ENCODE measurements at places on chromosomes 16 and 17.
A peak's percentile ranks its signal among the peaks of the same experiment; 100 is the strongest.

DNA sequence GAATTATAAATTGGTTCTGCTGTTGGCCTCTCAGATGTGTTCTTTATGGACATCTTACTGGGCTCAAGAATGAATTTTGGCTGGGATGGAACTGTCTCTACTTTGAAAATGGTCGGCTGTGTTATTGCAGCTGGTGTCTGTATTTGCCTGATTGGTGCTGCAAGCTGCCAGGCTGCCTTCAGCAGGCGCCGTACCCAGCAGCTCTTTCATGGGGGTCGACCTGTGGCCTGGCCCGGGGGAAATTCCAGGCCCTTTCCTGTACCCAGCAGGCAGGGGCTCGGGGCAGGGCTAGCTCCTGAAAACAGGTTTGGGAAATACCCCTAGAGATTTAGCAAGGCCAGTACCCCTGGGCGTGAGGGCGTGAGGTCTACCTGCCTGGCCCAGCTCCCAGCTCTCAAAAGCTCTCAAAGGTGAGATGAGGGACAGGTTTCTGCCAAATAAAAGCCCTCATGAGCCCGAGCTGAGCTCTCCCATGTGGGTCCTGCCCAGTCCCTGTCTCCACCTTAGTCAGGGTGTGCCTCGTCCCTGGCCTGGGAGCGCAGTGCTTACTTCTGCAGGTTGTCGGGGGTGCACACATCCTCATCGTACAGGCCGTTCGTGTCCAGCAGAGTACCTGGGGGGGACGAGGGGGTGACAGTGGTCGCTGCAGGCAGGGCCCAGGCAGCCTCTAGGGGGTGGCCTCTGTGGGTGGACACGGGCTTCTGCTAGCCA lies 52.3 kb downstream of the PRMT7 start:
- DNase-seq: no peak

DNA sequence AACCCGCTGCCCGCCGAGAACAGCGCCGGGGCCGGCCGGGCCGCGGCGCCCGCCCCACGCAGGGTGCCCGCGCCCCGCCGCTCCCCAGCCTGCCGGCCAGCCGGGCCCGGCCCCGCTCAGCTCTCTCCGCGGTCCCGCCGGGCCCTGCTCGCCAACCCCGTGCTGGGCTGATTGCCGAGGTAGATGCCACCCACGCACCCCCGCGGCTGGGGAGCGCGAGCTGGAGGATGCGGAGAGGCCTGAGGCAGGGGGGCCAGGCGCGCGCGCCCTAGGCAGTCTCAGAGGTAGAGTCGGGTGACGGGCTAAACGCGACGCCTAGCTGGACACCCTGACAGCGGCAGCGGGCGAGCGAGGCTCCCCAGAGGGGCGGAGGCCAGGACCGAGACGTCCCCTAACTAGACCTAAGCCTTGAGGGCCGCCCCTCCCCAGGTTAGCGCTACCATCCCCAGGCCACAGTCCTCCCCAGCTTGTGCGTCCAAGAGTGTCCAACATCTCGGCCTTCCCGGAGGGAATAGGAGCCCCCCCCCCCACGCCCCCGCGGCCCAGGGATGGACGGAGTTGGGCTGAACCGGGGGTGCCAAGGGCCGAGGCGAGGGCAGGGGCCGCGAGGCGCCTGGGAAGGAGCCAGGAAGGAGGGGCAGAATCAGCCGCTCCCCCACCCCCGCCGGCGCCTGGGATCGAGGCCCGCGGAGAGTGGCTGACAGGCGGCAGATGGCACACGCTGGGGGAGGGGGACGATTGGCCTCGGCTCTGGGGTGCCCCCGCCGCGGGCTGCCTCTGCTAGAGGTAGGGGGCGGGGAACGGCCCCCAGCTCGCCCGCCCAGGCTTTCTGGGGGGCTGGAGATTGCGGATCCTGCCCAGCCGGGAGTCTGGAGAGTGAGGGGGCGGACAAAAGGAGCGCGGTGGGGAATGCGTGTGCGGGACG lies 2.5 kb upstream of the ZNF423 start:
- DNase-seq: peak; percentile 6

GRCh38 chr16:75021410-75021809 lies 22.6 kb downstream of the ZNRF1 start:
- no peak for DNase-seq

- DNase-seq: no peak
Measured at GRCh38 chr17:11608396-11608795, 10.1 kb downstream of the DNAH9 start.

- no peak for DNase-seq
Measured at GRCh38 chr16:59410451-59410850, 676.3 kb upstream of the GOT2 start.

GRCh38 chr17:559551-560431 lies 154.8 kb downstream of the VPS53 start:
- no peak for DNase-seq

DNA sequence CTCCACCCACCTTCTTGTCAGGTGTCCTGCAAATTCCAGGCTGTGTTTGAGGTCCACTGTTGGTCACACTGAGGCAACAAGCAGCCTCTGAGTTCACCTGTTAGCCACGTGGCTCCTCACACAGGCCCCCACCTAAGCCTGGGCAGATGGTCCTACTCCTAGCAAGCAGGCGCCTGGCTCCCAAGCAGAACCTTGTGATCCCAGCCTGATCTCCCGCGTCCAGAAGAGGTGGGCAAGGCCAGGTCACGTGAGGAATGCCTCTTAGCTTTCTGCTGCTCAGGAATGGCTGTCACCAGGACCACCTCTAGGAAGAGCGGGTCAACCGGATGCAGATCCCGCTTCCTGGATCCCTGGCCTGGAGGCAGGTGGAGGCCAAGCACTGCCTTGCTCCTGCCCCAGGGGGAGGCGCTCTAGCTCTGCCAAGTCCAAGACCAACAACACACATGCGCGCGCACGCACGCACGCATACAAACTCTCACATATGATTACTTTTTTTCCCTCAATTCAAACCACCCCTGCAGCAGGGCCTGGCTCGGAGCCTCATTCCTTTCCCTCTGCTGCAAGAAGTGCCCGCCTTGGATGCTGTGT lies 9.5 kb downstream of the CYB561 start:
- no peak for DNase-seq

DNA sequence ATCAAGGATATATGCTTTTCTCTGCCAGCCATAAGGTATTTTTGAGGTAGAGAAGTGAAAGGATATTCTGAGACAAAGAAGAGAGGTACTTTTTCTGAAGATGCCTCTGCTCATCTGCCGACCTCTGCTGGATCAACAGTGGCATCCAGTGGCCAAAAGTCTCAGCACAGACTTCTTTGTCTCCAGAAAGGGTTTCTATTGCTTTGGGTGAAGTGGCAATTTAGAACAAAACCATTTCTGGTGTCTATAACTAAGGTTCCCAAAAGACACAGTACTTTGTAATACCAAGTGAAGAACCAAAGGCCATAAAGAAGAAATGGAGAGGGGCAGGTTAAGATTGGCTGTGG lies 155.2 kb upstream of the C17orf78 start:
- no peak for DNase-seq

DNA sequence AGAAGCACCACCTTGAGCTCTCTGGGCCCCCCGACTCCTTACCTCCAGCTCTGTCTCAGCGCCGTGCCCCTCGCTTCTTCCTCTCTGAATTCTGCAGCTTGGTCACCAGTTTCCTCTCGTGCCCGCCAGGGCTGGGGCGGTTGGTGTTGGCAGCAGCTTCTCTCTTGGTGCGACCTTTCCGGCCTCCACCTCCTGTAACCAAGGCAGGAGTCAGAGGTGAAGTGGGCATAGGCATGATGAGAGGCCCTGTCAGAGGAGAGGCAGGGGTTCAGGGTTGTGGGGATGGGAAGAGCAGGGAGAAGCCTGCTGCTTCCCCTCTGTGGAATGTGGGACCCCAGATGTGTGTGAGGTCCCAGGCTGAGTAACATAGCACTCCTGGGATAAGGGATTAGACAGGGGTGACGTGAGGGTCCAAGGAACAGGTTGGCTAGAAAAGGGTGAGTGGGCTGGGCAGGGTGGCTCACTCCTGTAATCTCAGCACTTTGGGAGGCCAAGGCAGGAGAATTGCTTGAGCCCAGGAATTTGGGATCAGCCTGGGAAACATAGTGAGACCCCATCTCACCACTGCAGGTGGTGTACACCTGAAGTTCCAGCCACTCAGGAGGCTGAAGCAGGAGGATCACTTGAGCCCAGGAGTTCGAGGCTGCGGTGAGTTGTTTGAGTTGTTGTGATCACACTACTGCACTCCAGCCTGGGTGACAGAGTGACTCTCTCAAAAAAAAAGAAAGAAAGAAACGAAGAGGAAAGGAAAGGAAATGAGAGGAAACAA lies 626 bp downstream of the NUPR1 start:
- DNase-seq: no peak

- DNase-seq: peak; percentile 58
Measured at GRCh38 chr16:84726079-84726668, 26.4 kb downstream of the USP10 start.

- DNase-seq: no peak
Measured at GRCh38 chr17:72515291-72516065, 394.7 kb downstream of the SOX9 start.

DNA sequence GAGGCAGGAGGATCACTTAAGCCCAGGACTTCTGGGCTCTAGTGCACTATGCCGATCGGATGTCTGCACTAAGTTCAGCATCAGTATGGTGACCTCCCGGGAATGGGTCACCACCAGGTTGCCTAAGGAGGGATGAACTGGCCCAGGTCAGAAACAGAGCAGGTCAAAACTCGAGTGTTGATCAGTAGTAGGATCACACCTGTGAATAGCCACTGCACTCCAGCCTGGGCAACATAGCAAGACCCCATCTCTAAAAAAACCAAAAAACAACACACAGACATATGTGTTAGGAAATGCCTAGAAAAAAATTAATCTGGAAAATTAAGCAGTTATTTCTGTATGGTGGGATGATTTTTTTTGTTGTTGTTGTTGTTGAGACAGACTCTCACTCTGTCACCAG lies 127.0 kb downstream of the RAB11FIP4 start:
- DNase-seq: no peak

GRCh38 chr16:71473891-71474290 lies 11.8 kb upstream of the ZNF23 start:
- no peak for DNase-seq

- no peak for DNase-seq
Measured at GRCh38 chr17:28544402-28545140, 7.9 kb downstream of the UNC119 start.

DNA sequence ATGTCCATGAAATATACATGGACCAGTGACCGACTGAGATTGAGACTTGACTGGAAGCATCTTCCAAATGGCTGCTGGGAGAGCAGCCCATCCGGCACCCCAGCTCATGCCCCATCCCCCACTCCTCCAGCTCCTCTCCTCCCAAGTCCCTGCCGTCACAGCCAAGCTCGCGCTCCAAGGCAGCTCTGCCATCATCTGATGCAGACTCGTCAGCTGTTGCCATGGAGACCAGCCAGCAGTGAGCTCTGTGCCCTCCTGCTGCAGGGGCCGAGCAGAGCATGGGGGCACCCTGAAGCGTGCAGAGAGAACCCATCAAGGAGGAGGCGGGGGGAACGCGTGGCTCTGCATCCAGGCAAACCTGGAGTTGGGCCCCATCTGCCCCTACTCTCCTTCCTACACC lies 74.5 kb upstream of the TNRC6C start:
- DNase-seq: no peak

DNA sequence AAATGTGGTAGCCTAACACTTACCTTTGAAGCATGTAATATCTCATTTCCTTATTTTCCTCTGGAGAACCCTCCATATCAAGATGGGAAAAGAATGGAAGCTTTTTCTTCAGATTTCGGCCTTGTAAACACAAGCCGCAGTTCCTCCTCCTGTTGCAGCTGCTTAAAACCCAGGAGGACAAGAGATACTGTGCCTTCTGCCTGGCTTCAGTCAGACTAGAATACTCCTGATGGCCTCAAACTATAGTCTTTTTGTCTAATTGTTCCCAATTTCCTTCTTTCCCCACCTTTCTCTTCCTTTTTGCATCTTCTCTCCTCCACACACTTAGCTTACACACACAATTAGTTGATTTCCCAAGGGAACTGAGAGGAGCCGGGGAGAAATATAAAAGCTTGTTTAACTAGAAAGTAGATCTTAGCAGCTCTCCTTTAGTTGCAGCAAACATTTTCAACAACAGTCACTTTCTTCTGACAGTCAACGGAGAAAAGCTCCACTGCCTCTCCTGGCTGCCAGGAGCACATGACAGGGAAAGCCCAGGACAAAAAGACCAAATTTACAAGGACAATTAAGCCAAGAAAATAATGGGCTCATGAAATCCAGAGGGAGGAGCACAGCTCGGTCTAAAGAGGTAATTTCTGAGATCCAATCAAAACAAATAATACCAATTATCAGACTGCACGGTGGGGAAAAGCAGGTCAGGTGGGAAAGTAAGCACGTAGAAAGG lies 76.4 kb upstream of the C17orf78 start:
- DNase-seq: no peak

DNA sequence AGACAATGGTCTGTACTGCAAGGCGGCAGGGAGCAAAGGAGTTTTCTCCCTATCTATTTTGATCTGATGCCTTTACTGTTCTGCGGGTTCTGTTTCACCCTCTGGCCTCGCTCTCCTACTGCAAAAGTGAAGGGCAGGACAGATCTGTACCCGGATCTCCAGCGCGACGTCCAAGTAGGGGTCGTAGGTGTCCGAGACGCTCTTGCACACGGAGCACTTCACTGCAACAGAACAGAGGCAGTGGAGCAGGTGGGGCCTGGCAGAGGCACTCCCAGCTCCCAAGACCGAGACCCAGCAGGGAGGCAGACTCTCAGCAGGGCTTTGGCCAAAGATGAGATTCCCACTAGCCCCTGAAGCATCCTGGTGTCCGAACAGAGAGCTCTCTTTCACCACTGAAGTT lies 19.8 kb downstream of the USP36 start:
- DNase-seq: no peak

DNA sequence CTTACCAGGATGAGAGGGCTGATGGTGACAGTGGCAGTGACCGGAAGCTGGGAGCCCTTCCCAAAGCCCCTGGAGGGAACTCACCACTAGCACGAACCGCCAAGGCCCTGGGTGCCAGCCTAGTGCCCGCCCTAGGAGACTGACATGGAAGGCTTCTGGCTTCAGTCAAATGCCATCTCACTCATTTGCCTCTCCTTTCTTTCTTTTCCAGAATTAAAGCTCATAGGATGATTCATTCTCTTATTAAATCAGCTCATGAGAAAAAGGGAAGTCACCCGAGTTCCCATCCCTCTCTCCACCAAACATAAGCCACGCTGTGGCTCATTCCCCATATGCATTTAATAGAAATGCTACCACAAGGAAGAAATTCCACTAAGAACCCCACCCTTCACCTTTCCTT lies 12.1 kb downstream of the CUEDC1 start:
- DNase-seq: no peak

- no peak for DNase-seq
Measured at GRCh38 chr16:56669840-56670619, 416 bp downstream of the MT1H start.

- no peak for DNase-seq
Measured at GRCh38 chr16:12682432-12683165, 121.1 kb downstream of the CPPED1 start.

DNA sequence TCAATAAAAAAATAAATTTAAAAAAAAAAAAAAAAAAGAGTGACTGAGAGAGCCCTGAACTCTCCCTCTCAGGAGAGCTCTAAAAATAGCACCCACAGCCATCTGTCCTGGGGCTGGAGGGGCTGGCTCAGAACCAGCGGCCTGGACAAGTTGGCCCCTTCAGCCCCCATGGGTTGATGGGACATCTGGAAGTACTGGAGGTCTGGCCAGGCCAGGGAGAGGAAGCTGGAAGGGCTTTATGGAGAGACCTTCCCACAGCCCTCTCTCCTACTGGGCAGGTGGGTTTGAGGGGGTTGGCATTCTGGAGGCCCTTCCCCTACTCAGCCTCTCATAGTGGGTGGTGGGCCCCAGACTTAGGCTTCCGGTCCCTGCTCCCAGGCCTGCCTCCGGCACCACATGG lies 93.7 kb upstream of the TMEM97 start:
- DNase-seq: no peak

Measured in stimulated activated CD8-positive, alpha-beta memory T cell treated with anti-CD3 and anti-CD28 coated beads, Interleukin-15, amount 100 ng/mL, for 48 hours (primary cell).